ENCODE measurements at places on chromosomes 3 and 15.

GRCh38 chr3:77160931-77161497, 121.1 kb downstream of the ROBO2 start:
- no peak for DNase-seq

- DNase-seq, result no peak
Observed at GRCh38 chr15:41934843-41935242, 37.5 kb downstream of the EHD4 start.

DNA sequence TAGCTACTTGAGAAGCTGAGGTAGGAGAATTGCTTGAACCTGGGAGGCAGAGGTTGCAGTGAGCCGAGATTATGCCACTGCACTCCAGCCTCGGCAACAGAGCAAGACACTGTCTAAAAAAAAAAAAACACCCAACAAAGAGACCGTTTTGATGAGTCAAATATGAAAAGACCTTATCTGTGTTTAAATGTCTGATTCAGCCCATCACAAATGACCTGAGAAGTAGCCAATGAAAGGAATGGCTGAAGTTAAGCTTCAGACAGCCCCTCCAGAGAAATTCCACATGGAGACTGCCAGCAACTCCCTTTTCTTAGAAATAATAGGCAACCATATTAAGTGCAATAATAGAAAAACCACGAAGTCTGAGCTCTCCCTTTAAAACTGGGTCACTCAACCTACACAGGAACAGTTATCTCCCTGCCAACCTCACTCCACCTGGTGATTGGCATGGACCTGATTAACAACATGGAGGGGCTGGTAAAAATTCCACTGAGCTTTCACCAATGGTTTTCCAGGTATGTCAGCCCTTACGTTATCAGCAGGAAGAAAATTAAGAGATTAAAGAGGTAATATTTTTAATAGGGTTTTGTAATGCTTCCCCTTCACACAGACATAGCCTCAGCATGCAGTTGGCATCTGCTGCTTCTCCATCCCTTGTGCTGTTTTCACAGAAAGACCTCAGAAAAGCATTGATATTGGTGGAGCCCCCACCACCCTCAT, 238.1 kb upstream of the STT3B start:
- no peak for DNase-seq

GRCh38 chr3:121096953-121097352, 188.9 kb downstream of the STXBP5L start:
- DNase-seq, result no peak

GRCh38 chr3:110307065-110307809, 764.4 kb upstream of the NECTIN3 start:
- DNase-seq, result no peak

DNA sequence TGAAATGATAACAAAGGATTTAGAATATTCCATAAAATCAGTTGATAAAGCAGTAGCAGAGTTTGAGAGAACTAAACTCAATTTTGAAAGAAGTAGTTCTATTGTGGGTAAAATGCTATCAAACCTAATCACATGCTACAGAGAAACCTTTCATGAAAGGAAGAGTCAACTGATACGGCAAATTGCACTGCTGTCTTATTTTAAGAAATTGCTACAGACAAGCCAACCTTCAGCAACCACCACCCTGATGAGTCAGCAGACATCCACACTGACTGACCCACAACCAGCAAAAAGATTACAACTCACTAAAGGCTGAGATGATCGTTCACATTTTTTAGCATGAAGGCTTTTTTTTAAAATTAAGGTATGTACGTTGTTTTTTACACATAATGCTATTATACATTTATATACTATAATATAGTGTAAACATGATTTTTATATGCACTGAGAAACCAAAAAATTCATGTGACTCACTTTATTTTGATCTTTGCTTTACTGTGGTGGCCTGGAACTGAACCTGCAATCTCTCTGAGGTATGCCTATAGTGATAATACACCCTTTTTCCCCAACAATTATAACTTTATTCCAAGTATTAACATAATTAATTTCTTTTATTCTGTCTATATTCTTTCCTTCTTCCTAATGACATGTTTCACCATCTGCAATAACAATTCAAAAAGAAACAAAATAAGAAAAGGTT, 109.9 kb downstream of the TBC1D5 start:
- no peak for DNase-seq

Measured in hypothalamus (tissue), 51 donors.